A549 treated with ZK216348 at 1 μM for 4 hours (cell line): ENCODE measurements at places on chromosomes 11 and 22. TPM values are rescaled to one million over a fixed set of nuclear protein-coding genes. Genes with fewer than 3 reads are reported as not detected.

The WT1 gene
- 5.0 to 6.4 TPM (median 6.0 TPM) in 5 replicates for total RNA-seq

The MRGPRE gene
- total RNA-seq: 0.09 to 0.17 TPM (median 0.14 TPM) in 3 of 5 replicates, not detected in the others

The KRTAP5-9 gene
- total RNA-seq: not detected in 5 replicates

The RFPL2 gene
- total RNA-seq: 0.18 TPM in 1 of 5 replicates, not detected in the others

The OR6A2 gene
- not detected in 5 replicates for total RNA-seq

The OR52E8 gene
- not detected in 5 replicates for total RNA-seq

The TRIM48 gene
- total RNA-seq: not detected in 5 replicates

The GLB1L3 gene
- total RNA-seq: not detected in 5 replicates

The IL17RA gene
- total RNA-seq: 3.7 to 9.6 TPM (median 9.4 TPM) in 5 replicates
